Upper lobe of left lung (tissue), 6 donors: ENCODE measurements at places on chromosomes 6 and 20. TPM values are rescaled to one million over a fixed set of nuclear protein-coding genes. Genes with fewer than 3 reads are reported as not detected.

DNA sequence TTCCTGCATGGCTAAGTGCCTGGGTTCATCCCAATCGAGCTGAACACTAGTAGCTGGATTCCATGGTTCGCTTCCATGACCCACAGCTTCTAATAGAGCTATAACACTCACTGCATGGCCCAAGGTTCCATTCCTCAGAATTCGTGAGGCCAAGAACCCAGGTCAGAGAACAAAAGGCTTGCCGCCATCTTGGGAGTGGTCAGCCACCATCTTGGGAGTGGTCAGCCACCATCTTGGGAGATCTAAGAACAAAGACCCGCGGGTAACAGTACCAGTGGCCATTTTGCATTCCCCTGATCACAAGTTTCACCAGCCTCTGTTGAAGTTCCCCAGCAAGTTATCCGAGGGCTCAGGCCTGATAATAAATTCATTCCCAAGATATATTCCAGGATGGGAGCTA is 179.6 kb downstream of the LMBRD1 start:
- DNase-seq, result no peak
- no peaks in the 10 kb centered on the region for H3K27me3 ChIP-seq
- no peaks in the 10 kb centered on the region for H3K36me3 ChIP-seq
- H3K4me1 ChIP-seq, result no peaks in the 10 kb centered on the region
- H3K27ac ChIP-seq, result no peak overlapping the region

CPNE5 gene
- 2.1 TPM for total RNA-seq

GRCh38 chr6:4091941-4092340 is 13.0 kb upstream of the FAM217A start:
- no peaks in the 10 kb centered on the region for H3K36me3 ChIP-seq
- H3K27ac ChIP-seq, result no peak overlapping the region
- no peak for DNase-seq
- H3K4me1 ChIP-seq, result no peaks in the 10 kb centered on the region
- H3K4me3 ChIP-seq, result no peak overlapping the region

LEMD2 gene
- 51.1 TPM for total RNA-seq

DNA sequence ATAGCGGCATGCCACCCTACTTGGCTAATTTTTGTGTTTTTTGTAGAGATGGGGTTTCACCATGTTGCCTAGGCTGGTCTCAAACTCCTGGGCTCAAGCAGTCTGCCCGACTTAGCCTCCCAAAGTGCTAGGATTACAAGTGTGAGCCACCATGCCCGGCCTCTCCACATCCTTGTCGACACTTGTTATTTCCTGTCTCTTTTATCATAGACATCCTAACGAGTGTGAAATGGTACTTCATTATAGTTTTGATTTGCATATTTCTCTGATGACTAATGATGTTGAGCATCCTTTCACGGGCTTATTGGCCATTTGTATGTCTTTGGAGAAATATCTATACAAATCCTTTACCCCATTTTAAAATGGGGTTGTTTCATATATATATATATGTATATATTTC is 39.0 kb upstream of the ASXL1 start:
- no peak overlapping the region for H3K27ac ChIP-seq
- H3K4me1 ChIP-seq, result no peaks in the 10 kb centered on the region
- H3K36me3 ChIP-seq, result peaks cover 22% of the 10 kb centered on the region
- H3K4me3 ChIP-seq, result no peak overlapping the region
- no peak for DNase-seq

DNA sequence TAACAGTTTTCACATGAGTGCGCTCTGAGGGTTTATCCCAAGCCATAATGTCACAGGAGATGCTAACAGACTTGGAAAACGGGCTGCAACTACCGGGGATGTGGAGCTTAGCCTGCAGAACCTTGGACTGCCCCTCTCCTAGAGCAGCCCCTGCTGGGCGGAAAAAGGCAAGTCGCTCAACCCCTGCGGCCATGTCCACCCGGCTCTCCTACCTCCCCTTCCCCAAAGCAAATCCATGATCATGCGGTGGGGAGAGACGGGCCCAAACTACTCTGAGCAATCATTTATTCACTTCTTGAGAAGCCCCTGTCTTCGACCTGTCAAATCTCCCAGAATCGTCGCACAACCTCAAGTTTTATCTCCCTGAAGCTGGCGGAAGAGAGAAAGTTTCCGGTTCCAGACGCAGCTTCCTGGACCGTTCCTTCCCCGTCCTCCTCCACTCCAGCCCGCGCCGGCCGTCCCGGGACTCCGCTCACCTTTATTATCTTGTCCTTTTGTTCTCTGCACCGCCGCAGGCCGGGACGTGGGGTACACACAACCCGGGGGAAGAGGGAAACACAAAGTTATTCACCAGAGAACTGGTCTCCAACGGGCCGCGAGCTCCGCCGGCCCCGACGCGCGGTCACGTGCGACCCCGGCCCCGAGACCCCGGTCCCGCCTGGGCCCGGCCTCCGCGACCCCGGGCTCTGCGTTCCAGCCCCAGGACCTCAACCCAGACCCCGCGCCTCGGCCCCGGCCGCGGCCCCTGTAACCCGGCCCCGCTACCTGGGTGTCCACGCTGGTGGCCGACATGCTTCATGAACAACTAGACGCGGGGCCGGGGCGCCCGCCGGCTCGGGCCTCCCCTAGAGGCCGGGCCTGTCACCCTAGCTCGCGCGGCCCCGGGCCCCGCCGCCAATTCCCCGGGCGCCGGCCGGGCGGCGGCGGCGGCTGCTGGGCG is 560 bp downstream of the YTHDF1 start:
- H3K4me1 ChIP-seq, result peaks cover 36% of the 10 kb centered on the region
- H3K36me3 ChIP-seq, result peaks cover 40% of the 10 kb centered on the region
- H3K27ac ChIP-seq, result peak overlapping the region; percentile 89
- DNase-seq, result no peak
- H3K4me3 ChIP-seq, result peak overlapping the region; percentile 92

GRCh38 chr20:50844430-50845100 is 49.7 kb downstream of the BCAS4 start:
- H3K4me3 ChIP-seq, result no peak overlapping the region
- H3K36me3 ChIP-seq, result no peaks in the 10 kb centered on the region
- H3K27me3 ChIP-seq, result no peaks in the 10 kb centered on the region

DNA sequence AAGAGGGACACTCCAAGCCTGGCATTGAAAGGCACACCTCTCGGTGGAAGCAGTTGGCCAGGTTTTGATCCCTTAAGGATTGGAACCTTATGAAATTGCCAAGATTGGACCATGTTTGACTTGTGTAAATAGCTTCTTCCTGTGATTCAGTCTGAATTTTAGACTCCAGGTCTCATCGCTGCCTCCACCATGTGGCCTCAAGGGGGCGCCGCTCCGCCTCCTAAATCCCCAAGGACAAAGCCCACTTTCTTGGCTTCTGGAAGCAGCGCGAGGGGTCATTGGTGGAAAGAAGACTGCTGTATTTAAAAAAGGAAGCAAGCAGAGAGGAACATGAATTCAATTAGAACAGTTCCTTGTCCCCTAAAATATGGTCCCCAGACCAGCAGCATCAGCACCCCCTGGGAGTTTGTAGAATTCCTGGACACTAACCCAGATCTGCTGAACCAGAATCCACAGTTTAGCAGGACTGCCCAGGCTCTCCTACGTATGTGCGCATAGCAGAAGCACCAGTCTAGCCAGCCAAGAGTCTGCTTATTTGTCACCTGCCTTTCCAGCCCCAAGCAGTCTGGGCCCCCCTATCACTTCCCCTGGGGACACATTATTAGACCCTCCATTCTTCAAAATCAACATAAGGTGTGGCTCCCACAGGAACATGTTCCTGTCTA is 108.5 kb downstream of the LY86 start:
- no peaks in the 10 kb centered on the region for H3K36me3 ChIP-seq
- H3K4me1 ChIP-seq, result peaks cover 60% of the 10 kb centered on the region
- H3K4me3 ChIP-seq, result no peak overlapping the region
- H3K27ac ChIP-seq, result peak overlapping the region; percentile 82
- DNase-seq, result peak; percentile 83

DNA sequence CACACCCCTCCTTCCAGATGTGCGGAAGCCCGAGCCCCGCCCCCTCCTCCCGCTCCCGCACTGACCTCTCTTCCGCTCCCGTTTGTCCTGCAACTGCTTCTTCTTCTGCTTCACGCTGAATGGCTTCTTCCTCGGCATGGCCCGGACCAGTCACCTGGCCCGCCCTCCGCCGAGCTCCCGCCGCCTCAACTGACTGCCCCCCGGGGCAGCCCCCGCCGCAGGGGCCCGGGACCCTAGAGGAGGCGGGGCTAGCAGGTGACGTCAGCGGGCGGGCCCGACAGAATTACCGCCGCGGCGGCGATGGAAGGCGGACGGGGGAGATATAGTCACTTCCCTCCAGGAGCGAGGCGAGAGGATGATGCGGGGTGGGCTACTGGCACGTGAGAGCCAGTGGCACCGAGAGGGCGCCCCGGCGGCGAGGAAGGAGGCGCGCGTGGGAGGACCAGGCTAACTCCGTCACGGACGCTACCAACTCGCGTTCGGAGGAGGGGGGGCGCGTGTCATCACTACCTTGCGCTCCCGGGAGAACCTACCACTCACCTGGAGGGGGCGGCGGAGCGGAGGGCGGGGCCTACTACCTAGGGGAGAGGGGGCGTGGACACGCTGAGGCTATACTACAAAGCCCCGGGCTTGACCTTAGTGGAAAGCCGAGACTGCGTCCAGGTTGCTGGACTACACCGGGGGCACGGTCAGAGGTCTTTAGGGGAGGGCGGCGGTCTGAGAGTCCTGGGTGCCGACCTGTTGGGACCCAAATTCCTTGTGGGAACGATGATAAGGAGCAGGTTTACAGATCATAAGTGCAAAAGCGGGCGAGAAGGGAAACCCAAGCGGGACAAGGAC is at the start of gene GNL1:
Gene GNL1, minus strand, starts transcription at position 424 of the 840 bp plus-strand sequence. Its CDS starts 286 bp downstream, at position 138.
- peak within 1 kb of the TSS; percentile 88 for H3K4me3 ChIP-seq
- peak within 1 kb of the TSS; percentile 99 for H3K27ac ChIP-seq
- DNase-seq, result peak; percentile 98
- H3K4me1 ChIP-seq, result peaks cover 21% of the 10 kb centered on the region
- H3K36me3 ChIP-seq, result peaks cover 24% of the 10 kb centered on the region

ZNF334 gene
- 13.5 TPM for total RNA-seq

KLHDC3 gene
- total RNA-seq, result 55.5 TPM

MEI4 gene
- not detected for total RNA-seq

DNA sequence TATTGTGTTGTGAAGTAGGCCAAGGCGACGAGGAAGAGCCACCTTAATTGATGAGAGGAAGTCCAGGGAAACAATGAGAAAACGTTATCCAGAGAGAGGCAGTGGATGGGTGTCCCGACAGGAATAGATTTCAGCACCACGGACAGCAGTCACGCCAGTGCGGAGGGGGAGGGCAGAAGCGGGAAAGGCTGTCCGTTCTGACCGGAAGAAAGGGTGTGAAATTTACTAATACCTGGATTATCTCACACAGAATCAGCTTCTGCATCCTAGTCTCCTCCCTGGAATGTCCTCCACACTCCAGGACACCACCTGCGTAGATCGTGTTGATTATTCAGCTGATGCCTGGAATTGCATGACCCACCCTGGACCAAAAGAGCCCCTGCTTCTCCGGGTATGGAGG is 7.4 kb upstream of the BPIFA3 start:
- H3K36me3 ChIP-seq, result no peaks in the 10 kb centered on the region
- H3K27ac ChIP-seq, result no peak overlapping the region
- no peaks in the 10 kb centered on the region for H3K4me1 ChIP-seq
- H3K27me3 ChIP-seq, result no peaks in the 10 kb centered on the region
- H3K4me3 ChIP-seq, result no peak overlapping the region
- DNase-seq, result peak; percentile 62

- no peak overlapping the region for H3K4me3 ChIP-seq
- no peak for DNase-seq
- peaks cover 15% of the 10 kb centered on the region for H3K27me3 ChIP-seq
- H3K4me1 ChIP-seq, result no peaks in the 10 kb centered on the region
- no peaks in the 10 kb centered on the region for H3K36me3 ChIP-seq
- H3K27ac ChIP-seq, result no peak overlapping the region
Measured at GRCh38 chr20:46030284-46031013, 1.4 kb downstream of the SLC12A5 start.

GRCh38 chr20:49562311-49563014 is 5.5 kb downstream of the PTGIS start:
- DNase-seq, result peak; percentile 40
- no peak overlapping the region for H3K4me3 ChIP-seq
- peaks cover 3% of the 10 kb centered on the region for H3K27me3 ChIP-seq
- H3K36me3 ChIP-seq, result no peaks in the 10 kb centered on the region
- H3K27ac ChIP-seq, result peak overlapping the region; percentile 75

TBXT gene
- 0.13 TPM for total RNA-seq

SLC22A16 gene
- not detected for total RNA-seq

DNA sequence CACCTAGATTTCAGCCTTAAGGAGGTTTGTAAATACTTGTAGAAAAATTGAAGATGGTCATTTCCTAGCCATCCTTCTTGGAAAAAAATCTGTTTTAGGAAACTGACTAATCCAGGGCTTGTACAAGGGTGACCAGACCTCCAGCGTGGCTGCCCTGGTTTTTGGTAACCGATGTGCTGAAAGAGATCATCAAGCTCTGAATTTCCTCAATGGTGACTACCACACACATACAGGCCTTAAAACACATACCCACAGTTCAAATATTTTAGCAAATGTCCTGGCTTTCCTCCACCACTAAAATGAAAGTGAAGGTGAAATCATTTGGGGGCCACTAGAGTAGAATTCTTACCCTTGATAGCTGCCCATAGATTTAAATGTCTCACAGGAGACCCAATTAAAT is 215.3 kb upstream of the SUPT3H start:
- no peaks in the 10 kb centered on the region for H3K27me3 ChIP-seq
- no peak overlapping the region for H3K27ac ChIP-seq
- peaks cover 6% of the 10 kb centered on the region for H3K4me1 ChIP-seq
- no peaks in the 10 kb centered on the region for H3K36me3 ChIP-seq
- DNase-seq, result no peak

DNA sequence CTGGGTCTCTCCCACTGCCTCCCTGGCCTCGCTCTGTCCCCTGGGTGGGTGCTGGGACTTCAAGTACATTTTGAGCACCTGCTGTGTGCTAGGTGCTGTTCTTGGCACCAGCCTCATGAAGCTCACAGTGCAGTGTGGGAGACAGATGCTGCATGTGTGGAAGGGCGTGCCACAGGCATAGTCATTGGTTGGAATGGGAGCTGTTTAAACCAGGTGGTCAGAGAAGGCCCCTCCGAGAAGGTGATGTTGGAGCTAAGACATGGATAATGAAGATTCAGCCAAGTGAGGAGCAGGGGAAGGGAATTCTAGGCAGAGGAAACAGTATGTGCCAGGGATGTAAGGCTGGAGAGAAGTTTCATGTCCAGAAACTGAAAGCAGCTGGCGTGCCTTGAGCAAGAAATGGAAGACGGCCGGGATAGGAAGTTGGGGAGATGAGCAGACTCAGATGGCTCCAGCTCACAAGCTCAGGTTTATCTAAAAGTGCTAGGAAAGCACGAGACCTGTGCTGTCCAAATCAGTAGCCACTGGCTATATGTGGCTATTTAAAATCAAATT is 9.9 kb downstream of the LPIN3 start:
- no peaks in the 10 kb centered on the region for H3K27me3 ChIP-seq
- DNase-seq, result no peak
- H3K4me3 ChIP-seq, result no peak overlapping the region

DNA sequence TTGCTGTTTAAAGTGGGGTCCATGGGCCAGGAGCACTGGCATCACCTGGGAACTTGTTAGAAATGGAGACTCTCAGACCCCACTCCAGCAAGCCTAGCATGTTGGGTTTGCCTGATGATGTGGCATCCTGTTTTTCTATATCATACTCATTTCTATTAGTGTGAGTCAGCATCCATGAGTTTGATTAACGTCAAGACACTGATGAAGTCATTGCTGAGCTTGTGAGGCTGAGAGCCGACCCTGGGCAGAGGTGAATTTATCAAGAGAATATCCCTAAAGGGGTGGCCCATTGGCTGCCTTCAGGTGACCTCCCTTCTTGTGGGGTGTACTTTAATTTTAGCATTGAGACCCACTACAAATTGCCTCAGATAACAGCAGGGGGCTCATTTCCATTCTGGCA is 43.4 kb upstream of the RNF144B start:
- no peak overlapping the region for H3K27ac ChIP-seq
- no peak overlapping the region for H3K4me3 ChIP-seq
- H3K4me1 ChIP-seq, result no peaks in the 10 kb centered on the region
- no peaks in the 10 kb centered on the region for H3K36me3 ChIP-seq
